ENCODE measurements at places on chromosomes 16 and 17.

- DNase-seq = no peak
Observed at GRCh38 chr17:55072898-55073297, 104.3 kb downstream of the STXBP4 start.

GRCh38 chr17:8798176-8798845, 854 bp downstream of the MFSD6L start:
- DNase-seq = no peak

- DNase-seq = no peak
Observed at GRCh38 chr16:9922441-9922840, 259.8 kb downstream of the GRIN2A start.

DNA sequence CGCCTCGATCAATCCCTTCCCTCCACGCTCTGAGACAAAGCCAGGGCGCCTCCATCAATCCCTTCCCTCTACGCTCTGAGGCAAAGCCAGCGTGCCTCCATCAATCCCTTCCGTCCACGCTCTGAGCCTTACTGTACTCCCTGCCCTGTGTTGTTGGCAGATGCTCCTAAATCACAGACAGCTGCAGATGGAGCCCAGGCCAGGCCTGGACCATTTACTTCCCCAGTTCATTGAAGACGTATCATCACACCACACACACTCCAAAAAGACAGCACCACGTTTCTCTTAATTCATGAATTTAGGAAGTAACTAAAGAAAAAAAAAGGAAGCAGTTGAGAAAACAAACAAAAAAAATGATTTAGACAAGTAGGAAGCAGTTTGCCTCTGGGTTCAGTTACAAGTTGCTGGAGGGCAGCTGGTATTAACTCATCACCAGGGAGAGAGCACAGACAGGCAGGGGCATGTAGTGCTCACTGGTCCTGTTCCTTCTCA, 7.4 kb upstream of the CD300LD start:
- DNase-seq = peak; percentile 79

- no peak for DNase-seq
Observed at GRCh38 chr17:27218041-27218440, 75.9 kb upstream of the WSB1 start.

GRCh38 chr17:35212668-35213067, 18.5 kb upstream of the SLC35G3 start:
- no peak for DNase-seq

- DNase-seq = peak; percentile 62
Observed at GRCh38 chr17:34377078-34377823, 14.2 kb upstream of the CCL1 start.

All from inflammatory macrophage treated with lipopolysaccharide for 1 hour (primary cell).